Sciatic nerve (tissue), 2 donors: ENCODE measurements at places on chromosomes 12 and 14.

DNA sequence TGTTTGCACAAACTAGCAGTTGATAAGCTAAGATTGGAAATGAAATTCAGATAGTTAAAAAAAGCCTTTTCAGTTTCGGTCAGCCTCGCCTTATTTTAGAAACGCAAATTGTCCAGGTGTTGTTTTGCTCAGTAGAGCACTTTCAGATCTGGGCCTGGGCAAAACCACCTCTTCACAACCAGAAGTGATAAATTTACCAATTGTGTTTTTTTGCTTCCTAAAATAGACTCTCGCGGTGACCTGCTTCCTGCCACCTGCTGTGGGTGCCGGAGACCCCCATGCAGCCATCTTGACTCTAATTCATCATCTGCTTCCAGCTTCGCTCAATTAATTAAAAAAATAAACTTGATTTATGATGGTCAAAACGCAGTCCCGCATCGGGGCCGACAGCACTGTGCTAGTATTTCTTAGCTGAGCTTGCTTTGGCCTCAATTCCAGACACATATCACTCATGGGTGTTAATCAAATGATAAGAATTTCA is 335.6 kb downstream of the TMEM121 start:
- DNase-seq, result peak; percentile 17

- DNase-seq, result no peak
Measured at GRCh38 chr14:65483647-65484046, 71.1 kb downstream of the FUT8 start.

GRCh38 chr14:94101748-94102147 is 8.8 kb upstream of the IFI27 start:
- DNase-seq, result no peak

- no peak for DNase-seq
Measured at GRCh38 chr14:99282261-99283050, 10.5 kb upstream of the BCL11B start.

GRCh38 chr12:89927226-89927698 is 218.6 kb upstream of the ATP2B1 start:
- no peak for DNase-seq

GRCh38 chr12:52232674-52233461 is at the start of gene KRT7:
Gene KRT7, plus strand, starts transcription at chr12:52233243. Its CDS starts 54 bp downstream, at chr12:52233297.
- DNase-seq, result no peak
